Activated T-cell treated with anti-CD3 and anti-CD28 coated beads, Interleukin-2, amount 50 U/mL, for 48 hours (primary cell): ENCODE measurements at places on chromosomes 16 and 17.

- DNase-seq: no peak
These were observed 8.9 kb upstream of the ITGB3 start for GRCh38 chr17:47244697-47245096.

DNA sequence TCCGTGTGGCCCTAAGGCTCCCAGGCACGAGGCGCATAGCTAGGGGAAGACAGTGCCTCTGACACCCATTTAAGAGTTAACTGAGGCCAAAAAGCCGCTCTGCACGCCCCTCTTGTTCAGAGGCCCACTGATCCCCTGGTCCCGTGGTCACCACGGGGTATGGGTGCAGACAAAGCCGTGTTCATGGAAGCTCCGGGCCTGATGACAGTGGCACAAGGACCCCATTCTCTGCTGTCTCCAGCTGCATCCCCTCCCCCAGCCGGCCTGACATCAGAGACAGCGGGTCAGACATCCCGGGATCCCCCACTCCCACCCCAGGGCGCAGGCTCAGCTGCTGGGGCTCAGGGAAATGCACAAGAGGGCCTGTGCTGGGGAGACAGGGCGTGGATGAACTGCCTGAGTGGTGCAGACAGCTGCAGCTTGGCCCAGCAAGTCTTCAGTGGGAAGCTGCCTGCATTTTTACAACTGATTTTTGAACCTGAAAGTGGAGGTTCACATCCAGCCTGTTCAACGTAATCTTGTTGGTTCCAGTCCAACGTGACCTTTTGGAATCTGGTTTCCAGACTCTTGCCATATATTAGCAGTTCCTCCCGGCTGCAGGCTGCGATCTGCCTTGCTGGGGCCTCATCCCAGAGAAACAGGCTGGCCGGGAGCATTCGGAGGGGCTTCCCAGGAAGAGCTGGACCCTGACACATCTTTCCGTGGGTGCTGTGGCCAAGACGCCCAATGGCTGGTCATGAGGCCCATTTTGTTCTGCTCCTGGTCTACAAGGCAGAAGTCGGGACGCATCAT is 9.7 kb upstream of the BAHCC1 start:
- DNase-seq: no peak

GRCh38 chr16:86252596-86252995 is 257.7 kb upstream of the FOXF1 start:
- peak; percentile 22 for DNase-seq

- peak; percentile 35 for DNase-seq
These were observed 942 bp downstream of the LDAF1 start for GRCh38 chr16:21159281-21159951.

DNA sequence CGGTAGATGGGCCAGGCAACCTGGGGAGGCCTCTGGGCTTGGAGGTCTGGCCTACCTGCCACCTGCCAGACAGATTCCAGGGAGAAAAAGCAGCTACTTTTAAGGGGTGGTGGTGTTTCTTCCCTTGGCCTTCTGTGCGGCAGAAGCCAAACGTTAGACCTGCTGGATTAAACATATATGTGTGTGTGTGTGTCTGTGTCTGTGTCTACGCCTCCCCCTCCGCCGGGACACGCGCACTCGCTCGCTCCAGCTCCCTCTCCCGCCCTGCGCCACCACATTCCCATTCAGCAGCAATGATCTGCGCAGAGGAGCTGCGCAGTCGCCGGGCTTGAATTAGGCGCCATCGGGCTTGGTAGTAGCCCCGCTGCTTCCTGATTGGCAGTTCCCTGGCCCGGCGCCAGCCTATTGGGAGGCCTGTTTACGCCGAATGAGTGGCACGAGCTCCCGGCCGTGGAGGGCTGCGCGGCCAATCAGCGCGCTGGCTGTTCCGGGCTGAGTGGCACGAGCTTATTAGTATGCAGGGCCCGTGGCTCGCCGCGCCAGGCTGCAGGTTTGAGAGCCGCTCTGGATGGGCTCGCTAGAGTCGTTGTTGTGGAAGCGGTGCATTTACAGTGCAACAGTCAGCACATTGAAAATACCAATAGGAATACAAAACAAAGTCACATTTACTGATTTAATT is at the start of gene BAHCC1:
BAHCC1 (plus strand) TSS at position 537 of the 679 bp plus-strand sequence. CDS start 4,283 bp downstream, outside the sequence.
- peak; percentile 95 for DNase-seq

- peak; percentile 40 for DNase-seq
These were observed 527 bp downstream of the SIAH1 start for GRCh38 chr16:48384520-48385252.

DNA sequence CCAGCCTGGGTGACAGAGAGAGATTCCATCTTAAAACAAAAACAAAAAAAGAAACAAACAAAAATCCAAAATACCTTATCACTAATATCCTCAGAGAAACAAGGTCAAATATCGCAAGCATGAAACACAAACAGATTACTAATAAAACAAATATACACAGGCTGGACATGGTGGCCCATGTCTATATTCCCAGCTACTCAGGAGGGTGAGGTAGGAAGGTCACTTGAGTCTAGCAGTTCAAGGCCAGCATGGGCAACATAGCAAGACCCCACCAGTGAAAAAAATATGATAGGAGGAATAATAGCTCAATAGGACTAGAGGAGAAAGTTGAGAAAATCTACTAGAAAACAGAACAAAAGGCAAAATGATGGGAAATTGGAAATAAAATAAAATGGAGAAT is 6.9 kb upstream of the ALOX15B start:
- DNase-seq: no peak

- peak; percentile 30 for DNase-seq
These were observed 112.0 kb upstream of the CREBBP start for GRCh38 chr16:3992297-3993051.

GRCh38 chr16:77868478-77868877 is 80.1 kb downstream of the VAT1L start:
- peak; percentile 16 for DNase-seq

DNA sequence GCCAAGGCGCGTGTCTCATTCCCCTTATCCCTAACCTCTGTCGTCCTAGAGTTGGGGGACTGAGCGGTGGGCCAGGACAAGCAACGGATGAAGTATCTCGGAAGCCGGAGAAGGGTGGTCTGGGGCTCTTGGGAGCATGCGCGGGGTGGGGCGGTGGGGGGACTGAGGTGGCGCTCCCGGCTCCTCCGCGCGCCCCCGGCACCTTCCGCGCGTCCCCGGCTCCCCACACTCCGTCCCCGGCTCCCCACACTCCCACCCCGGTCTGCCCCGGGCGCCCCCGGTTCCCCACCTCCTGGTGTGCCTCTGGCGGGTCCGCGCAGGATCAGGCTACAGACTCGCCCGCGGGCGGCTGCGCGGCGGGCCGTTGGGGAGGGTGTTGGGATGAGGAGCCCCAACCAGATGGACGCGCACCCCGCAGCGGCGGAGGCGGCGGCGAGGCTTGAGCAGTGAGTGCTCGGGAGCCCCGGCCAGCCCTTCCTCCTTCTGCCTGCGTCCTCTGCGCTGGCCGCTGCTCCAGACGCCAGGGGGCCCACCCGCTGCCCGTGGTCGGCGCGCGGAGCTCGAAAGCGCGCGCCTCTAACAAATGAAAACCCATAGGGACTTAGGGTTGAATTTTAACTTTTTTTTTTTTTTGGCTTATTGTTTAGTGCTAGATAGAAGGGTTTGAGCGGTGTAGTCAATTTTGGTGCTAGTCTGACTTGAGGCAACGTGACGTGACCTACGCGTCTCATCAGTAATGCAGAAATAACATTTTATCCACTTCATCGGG is 5.6 kb upstream of the CRYM start:
- no peak for DNase-seq
